CD4-positive, alpha-beta T cell treated with Interleukin-10 for 1 hour (primary cell): ENCODE measurements at places on chromosomes 4 and X.

GRCh38 chrX:150410513-150410912 is 47.4 kb downstream of the MAMLD1 start:
- peak; percentile 55 for DNase-seq

- no peak for DNase-seq
Observed at GRCh38 chr4:87251106-87251505, 30.7 kb upstream of the KLHL8 start.

GRCh38 chrX:33156152-33156726 is 55.1 kb downstream of the DMD start:
- no peak for DNase-seq

GRCh38 chr4:107183155-107183774 is 147.2 kb upstream of the DKK2 start:
- DNase-seq = peak; percentile 37

DNA sequence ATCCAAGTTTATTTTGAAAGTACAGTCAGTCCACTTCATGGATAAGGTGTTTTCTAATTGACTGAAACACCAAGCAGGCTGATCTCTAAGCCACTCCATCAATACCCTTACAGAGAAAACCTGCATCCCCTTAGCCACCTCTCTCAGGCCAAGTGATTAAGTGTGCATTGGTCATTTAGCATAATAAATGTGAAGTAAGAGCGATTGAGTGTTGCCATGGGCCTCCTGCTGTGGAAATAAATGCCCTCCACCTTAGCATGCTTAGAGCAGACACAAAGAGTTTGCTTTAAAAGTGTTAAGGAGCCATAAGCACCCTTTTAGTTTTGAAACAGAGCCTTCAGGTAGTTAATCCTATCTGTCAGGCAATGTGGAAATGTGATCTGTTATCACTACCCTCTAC is 386.5 kb downstream of the GPAT3 start:
- no peak for DNase-seq

DNA sequence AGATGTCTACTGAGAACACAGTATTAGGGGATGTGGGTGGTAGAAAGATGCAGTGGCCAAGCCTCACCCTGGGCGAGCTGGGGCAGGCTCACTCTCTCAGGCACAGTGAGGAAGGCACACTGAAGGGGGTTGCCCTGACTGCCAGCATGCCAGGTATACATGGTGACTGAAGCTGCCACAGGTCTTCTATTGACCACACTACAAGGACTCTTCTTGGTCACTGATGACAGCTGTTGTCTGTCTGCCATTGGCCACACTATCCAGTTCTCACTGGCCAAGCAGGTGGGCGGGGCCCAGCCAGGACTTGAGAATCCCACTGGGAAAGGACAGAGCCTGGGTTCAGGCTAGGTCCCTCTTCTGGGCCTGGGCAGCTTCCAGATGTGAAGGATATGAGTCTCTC is 39.7 kb upstream of the TBC1D14 start:
- no peak for DNase-seq

DNA sequence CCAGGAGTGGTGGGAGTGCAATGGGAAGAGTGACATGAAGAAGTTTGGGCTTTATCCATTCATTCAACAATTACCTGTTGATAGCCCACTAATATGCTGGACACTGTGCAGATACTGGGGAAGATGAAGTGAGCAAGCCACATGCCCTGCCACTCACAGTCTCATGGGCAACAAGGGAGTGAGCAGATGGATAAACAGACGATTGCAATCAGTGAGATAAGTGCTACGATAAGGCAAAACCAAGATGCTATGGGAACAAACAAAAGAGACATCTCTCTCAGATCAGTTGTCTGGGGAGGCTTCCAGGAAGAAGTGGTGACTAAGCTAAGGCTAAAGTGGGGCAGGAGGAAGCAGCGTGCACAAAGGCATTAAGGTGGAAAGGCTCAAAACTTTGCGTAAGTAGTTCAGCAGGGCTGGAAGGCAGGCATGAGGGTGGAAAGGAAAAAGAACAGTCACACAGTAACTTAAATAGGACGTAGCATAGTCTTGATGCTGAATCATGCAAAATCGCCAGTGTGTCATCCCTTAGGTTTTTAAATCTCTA is 31.7 kb downstream of the GAB3 start:
- peak; percentile 73 for DNase-seq

GRCh38 chr4:150964754-150965153 is 50.3 kb downstream of the LRBA start:
- no peak for DNase-seq

DNA sequence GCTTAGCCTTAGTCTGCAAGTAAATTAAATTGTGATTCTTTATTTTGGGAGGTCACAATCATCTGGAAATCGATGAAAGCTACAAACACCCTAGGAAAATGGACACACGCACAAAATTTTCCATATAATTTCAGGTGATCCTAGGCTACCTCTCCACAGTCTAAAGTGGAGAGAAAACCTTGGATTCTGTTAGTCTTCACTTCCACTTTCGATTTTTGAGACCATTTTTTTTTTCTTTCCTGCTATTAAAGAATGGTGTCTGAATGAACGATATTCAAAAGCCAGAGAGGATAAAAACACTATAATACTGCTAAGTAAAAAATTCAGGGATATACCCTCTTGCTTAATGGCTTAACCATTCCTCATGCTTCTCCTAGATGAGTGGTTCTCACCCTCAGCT is 1.7 kb downstream of the FBXL5 start:
- DNase-seq = peak; percentile 8

DNA sequence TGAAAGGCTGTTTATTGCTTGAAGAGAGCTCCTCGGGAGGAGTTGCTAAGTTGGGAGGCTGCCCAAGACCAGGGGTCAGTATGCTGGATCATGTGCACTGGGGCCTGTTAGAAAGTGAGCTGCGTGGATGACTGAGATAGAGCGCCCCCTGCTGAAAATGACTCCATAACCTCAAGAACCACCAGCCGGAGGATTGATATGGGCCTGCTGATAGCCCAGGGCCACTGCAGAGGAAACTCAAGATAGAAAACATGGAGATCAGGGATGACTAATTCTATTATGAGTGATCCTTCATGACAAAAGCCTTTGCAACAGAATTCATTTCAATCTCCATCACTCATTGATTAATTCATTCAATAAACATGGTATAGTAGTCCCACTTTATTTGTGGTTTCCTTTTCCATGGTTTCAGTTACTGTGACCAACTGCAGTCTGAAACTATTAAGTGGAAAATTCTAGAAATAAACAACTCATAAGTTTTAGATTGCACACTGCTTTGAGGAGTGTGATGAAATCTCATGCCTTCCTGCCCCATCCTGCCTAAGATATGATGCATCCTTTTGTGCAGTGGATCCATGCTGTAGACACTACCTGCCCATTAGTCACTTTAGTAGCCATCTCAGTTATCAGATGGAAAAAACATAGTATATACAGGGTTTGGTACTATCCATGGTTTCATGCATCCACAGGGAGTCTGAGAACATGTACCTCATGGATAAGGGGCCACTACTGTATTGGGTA is 126.7 kb upstream of the MBNL3 start:
- peak; percentile 44 for DNase-seq

- DNase-seq = no peak
Observed at GRCh38 chr4:86558797-86559196, 35.3 kb upstream of the PTPN13 start.

GRCh38 chr4:154732669-154733068 is 11.1 kb upstream of the LRAT start:
- no peak for DNase-seq

GRCh38 chrX:23742697-23743622 is at the start of gene ACOT9:
ACOT9 (minus strand) TSS chrX:23743276; CDS start chrX:23743144, 132 bp downstream.
- peak; percentile 80 for DNase-seq

DNA sequence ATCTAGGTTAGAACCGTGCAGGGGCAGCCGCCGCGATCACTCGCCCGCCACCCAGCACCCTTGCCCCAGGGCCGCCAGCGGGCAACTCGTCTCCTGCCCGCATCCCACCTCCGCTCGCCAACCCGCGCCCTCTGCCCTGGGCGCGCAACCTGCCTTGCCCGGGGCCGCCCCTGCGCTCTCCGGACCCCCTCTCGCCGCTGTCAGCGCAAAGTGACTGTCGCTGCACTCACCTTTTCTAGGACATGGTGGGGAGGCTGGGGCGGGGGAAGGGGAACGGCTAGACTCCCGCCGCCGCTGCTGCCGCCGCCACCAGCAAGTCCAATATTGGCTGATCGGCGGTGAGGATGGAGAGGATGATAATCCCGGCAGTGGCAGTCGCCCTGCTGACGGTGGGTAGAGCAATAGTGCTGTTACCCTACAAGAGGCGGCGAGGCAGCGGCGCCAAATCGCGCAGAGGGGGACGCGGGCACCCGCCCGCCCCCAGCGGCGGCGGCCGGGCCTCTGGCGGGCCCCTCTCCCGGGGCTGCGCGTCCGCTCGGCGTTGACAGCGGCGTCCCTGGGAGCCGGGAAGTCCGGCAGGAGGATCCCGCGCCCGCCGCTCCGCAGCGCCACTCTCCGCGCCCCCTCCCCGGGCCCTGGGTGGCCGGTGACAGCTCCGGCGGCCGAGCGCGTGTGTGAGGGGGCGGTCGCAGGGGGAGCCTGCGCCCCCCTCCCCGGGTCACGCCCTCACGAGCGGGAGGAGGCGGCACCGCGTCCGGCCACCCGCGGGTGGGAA is 2.3 kb upstream of the NR3C2 start:
- DNase-seq = peak; percentile 54

DNA sequence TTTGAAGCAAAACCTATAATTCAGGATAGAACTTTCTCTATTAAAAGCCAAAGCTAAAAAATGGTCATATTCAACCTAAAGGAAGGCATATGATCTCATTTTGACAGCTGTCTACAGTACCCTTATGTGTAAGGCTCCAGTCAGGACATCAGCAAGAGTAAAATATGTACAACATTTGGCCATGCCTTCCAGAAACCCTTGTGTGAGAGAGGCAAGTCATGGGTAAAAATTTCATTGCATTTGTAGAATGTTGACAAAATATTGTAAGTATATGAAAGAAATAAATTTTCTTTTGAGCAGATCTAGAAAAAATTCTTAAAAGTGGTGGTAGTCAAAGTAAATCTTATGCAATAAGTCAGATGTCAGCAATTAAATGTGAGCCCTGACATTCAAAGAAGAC is 132.3 kb downstream of the SLC39A8 start:
- DNase-seq = no peak

- DNase-seq = no peak
Observed at GRCh38 chr4:150126864-150127203, 48.6 kb downstream of the DCLK2 start.

GRCh38 chr4:85681921-85682320 is 207.0 kb downstream of the ARHGAP24 start:
- DNase-seq = no peak

- DNase-seq = peak; percentile 12
Observed at GRCh38 chr4:6225469-6225868, 25.1 kb upstream of the JAKMIP1 start.

DNA sequence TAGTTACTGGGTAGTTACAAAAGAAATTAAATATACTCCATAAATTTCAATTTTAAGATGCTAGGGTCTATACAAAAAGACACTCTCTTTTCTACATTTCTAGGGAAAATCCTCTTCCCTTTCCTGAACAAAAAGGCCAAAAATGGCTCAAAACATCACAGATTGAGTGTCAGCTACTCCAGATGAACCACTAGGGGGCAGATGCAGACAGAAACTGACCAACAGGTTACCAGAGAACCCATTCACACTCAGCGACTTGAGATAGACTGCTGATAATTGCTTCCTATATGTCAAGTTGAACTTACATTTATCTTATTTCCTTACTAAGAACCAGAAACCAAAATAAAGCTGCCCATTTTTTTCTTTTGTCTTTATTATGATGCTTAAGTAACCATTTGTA is 83.4 kb upstream of the MID1IP1 start:
- DNase-seq = peak; percentile 0

DNA sequence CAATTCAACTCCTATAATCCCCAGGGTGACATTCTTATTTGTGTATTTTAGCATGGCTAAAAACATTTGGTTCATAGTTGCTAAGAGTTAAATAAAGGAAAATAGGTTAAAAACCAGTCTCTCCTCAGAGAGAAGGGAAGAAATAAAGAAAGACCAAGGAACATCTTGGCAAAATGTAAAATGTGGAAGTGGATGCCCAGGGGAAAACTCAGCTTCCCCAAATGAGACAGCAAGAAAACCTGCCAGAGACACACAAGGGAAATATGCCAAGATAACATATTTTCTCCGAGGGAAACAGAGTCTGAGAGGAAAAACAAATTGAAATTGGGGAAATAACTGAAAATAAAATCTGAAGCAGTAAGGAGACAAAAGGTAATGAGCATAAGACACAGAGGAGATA is 1569.3 kb downstream of the PCDH18 start:
- DNase-seq = no peak

DNA sequence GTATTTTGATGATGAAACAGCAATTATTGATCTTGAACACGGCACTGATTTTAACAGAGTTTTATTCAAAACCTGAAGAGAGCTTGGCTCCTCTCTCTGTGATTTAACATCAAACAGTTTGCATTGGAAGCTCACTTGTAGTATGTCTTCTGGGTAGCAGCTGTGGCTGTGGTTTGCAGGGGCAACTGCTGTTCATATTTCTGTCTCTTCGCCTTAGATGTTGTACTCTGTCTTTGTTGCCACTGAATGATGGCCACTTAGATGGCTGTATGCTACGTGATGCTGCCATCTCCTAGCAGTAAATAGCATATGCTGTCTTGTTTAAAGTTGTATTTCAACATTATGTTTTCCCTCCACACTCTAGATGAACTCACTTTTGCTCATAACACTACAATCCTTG is 1743.0 kb upstream of the TENM3 start:
- DNase-seq = no peak

DNA sequence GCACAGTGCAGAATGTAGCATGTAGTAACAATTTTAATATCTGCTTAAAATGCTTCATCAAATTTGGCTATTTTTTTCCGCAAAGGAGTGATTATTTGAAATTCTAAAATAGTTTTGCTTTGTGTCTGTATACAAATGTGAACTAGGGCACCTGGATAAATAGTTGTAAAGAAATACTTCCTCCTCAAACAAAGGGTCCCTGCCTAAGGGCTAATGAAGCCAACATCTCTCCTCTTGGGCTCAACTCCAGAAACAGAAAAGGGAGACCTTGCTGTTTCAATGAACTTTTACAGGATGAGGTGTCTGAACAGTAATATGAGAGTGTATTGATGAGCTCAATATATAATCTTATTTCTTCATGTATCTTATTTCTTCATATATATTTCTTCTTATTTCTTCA is 30.8 kb upstream of the SCOC start:
- no peak for DNase-seq

GRCh38 chr4:186570193-186570996 is 15.0 kb upstream of the MTNR1A start:
- DNase-seq = no peak

GRCh38 chr4:7435471-7436061 is 836 bp upstream of the PSAPL1 start:
- DNase-seq = no peak

- no peak for DNase-seq
Observed at GRCh38 chr4:40192114-40193015, 4.5 kb upstream of the RHOH start.

- no peak for DNase-seq
Observed at GRCh38 chrX:109344101-109344500, 137.8 kb downstream of the GUCY2F start.

DNA sequence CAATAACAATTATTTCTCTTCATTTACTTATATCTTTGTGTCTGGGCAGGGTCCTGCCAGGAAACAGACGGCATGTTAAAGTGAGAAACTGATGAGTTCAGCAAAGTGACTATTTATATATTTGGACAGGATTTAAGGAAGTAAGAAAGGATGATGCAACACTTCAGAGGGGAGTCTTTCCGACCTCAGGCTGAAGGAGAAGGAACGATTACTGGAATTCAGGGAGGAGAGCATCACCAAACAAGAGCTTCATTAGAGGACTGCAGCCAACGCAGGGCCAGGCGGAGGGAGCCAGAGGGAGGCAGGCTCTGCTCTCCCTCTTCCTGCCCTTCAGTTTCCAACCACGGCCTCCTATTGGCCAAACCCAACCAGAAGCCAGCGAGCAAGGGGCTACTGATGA is 1.5 kb upstream of the TLR7 start:
- no peak for DNase-seq
